HTR-8/SVneo (cell line): ENCODE measurements at places on chromosomes 1 and 21.

DNA sequence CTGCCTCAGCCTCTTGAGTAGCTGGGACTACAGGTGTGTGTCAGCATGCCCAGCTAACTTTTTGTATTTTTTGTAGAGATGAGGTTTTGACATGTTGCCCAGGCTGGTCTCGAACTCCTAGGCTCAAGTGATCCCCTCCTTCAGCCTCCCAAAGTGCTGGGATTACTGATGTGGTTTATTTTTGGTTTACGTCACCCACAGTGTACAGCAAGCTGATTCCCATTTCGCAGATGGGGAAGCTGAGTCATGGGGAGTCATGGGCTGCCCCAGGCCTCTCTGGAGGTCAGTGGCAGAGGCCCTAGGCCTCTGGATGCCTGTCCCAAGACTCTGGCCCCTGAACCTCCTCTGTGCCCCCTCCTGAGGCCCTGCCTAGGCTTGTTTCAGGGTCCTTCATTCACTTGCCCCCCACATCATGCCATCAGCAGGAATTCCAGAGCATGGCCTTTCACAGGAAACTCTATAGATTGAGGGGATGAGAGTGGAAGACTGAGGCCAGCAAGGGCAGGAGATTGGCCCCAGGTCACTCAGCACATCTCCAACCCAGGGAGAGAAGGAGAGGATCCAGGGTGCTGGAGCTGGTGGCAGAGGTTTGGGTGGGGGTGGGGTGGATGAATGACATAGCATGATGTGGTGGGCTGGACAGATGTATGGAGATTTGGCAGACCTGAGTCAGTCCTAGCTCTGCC is 266.0 kb downstream of the PTPRU start:
- DNase-seq: no peak

GRCh38 chr1:55209247-55209646 is 5.9 kb downstream of the USP24 start:
- no peak for DNase-seq

DNA sequence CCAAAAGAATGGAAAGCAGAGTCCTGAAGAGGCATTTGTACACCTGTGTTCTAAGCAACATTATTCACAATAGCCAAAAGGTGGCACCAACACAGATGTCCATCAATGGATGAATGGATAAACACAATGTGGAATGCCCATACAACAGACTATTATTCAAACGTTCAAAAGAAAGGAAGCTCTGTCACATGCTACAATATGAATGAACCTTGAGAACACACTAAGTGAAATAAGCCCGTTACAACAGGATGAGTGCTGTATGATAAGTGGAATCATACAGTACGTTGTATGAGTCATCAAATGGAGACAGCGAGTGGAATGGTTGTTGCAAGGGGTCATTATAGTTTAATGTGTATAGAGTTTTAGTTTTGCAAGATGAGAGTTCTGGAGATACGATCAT is 80.1 kb downstream of the SH3BGR start:
- no peak for DNase-seq

- no peak for DNase-seq
Measured at GRCh38 chr1:76715474-76715873, 151.8 kb upstream of the ST6GALNAC5 start.

DNA sequence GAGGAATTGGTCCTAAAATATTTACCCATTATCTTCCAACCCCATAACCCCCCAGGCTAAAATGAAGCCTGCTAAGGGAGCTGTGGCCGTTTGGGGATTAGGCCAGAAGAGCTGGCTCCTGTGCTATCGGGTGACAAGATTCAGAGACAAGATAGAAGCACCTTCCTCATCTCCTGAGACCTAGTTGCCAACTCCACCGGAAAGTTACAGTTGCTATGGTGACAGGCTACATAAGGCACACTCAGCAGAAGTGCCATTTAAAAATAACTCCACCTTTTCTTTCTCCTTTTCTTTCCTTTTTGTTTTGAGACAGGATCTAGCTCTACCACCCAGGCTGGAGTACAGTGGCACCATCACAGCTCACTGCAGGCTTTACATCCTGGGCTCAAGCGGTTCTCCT is 43.6 kb upstream of the ROR1 start:
- DNase-seq: no peak
